ENCODE measurements at places on chromosomes 12 and 14. TPM values are rescaled to one million over a fixed set of nuclear protein-coding genes. Genes with fewer than 3 reads are reported as not detected.

DNA sequence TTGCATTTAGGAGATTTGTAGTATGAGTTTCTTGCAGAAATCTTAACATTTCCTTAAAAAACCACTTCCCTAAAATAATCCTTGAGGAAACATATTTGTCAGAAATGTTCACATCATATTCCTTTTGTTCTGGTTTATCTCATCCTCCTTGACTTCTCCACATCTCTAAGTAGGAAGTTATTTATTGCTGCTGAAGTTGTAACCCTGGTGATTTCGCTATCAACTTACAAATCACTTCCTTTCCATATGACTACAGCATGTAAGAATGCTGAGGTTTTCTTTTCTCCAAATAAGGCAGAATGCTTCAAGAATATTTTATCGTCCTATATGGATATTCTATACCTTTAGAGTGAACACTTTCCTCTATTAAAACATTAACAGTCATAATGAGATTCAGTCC is 751.7 kb downstream of the NRXN3 start:
- no peak overlapping the region for H3K27ac ChIP-seq
- H3K27me3 ChIP-seq: no peaks in the 10 kb centered on the region

DNA sequence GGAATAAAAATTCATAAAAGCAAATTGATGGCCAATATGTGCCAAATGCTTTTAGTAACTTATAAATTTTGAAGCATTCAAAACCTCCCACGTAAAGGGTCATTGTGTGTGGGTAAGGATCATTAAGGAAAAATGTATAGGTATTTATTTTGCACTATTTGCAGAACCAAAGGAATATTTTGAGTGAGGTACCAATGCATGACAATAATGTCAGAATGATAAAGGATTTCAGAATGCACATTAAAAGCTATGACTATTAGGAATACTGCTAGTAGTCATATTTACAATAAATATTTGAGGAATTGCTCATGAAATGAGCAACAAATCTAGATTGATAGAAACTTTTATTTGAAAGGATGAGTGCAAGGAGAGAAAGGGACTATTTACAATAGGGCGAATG is 932.8 kb downstream of the SLC6A15 start:
- H3K27ac ChIP-seq: no peak overlapping the region
- no peaks in the 10 kb centered on the region for H3K36me3 ChIP-seq
- H3K4me1 ChIP-seq: no peaks in the 10 kb centered on the region
- H3K27me3 ChIP-seq: no peaks in the 10 kb centered on the region
- no peak overlapping the region for H3K4me3 ChIP-seq

DNA sequence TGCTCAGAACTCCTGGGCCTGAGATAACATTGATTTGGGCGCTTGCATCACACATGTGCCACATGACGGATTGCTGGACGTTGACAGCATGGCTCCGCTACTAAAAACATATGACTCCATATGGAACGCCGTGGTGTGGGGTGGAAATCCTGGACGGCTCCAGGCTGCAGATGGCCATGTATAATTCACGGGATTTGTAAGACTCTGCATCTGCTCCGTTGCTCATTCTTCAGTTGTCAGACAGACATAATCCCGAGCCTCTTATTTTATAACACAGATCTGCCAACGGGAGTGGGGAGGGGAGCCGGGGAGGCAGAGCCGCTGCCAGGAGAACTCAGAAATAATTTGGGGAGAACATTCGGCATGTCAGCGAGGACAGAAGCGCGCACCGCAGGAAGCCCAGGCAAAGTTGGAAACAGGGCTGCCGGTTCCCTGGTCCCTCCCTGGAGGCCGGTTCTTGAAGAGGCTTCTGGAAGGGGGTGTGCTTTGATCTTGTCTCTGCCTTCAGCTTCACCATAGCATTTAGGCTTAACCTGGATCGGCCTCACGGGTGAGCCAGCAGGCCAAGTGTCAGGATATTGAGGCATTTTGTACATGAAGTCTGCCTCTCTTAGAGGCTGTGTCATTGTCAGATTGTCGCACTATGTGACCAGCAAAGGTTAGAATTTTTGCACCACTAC is 45.8 kb upstream of the MYL2 start:
- H3K4me1 ChIP-seq: no peaks in the 10 kb centered on the region
- H3K4me3 ChIP-seq: no peak overlapping the region
- no peak for DNase-seq
- H3K27me3 ChIP-seq: peaks cover 5% of the 10 kb centered on the region
- H3K27ac ChIP-seq: no peak overlapping the region

- no peaks in the 10 kb centered on the region for H3K4me1 ChIP-seq
- H3K27ac ChIP-seq: no peak overlapping the region
- peaks cover 2% of the 10 kb centered on the region for H3K27me3 ChIP-seq
- no peaks in the 10 kb centered on the region for H3K36me3 ChIP-seq
- no peak for DNase-seq
Observed at GRCh38 chr12:15212930-15213329, 8.3 kb downstream of the RERG start.

DNA sequence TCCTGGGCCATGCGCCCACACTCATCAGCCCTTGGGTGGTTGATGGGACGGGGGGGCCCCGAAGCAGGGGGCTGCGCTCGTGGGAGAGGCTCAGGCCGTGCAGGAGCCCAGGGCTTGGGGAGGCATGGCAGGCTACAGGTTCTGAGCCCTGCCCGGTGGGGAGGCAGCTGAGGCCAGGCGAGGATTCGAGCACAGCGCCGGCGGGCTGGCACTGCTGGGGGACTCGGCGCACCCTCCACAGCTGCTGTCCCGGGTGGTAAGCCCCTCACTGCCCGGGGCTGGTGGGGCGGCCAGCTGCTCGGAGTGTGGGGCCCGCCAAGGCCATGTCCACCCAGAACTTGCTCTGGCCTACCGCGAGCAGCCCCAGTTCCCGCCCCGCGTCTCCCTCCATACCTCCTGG is 295.8 kb upstream of the SEL1L start:
- no peak overlapping the region for H3K27ac ChIP-seq
- H3K27me3 ChIP-seq: no peaks in the 10 kb centered on the region
- DNase-seq: no peak
- H3K4me3 ChIP-seq: no peak overlapping the region
- H3K36me3 ChIP-seq: no peaks in the 10 kb centered on the region

- no peak for DNase-seq
- no peak overlapping the region for H3K27ac ChIP-seq
- no peak overlapping the region for H3K4me3 ChIP-seq
- no peaks in the 10 kb centered on the region for H3K4me1 ChIP-seq
- no peaks in the 10 kb centered on the region for H3K27me3 ChIP-seq
Observed at GRCh38 chr12:123502163-123502704, 31.3 kb downstream of the RILPL1 start.

Gene IL22
- total RNA-seq: not detected

GRCh38 chr14:91252871-91253794 is 8.6 kb upstream of the GPR68 start:
- no peak overlapping the region for H3K27ac ChIP-seq
- H3K4me3 ChIP-seq: peak overlapping the region; percentile 41
- no peaks in the 10 kb centered on the region for H3K36me3 ChIP-seq
- peaks cover 21% of the 10 kb centered on the region for H3K27me3 ChIP-seq

Gene OR4E2
- total RNA-seq: not detected

DNA sequence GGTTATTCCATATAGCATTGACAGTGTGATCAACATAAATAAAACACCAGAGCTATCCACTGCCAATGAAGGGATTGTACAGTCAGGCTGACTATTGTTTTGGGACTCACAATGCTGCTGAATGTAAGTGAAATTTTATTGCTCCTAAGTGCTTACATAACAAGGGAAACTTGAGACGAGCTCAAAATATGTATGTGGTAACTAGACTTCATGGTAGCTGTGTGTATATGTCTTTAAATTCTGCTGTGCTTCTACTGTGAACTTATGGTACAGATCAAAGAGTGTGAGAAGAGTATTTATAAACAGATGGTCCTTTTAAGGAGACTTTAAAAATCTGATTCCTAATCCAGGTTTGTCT is 6.9 kb downstream of the FLRT2 start:
- no peaks in the 10 kb centered on the region for H3K4me1 ChIP-seq
- H3K27ac ChIP-seq: no peak overlapping the region
- DNase-seq: peak; percentile 53
- H3K27me3 ChIP-seq: no peaks in the 10 kb centered on the region
- H3K4me3 ChIP-seq: no peak overlapping the region
- peaks cover 4% of the 10 kb centered on the region for H3K36me3 ChIP-seq

GRCh38 chr14:28382444-28383190 is 384.0 kb upstream of the FOXG1 start:
- no peak overlapping the region for H3K4me3 ChIP-seq
- H3K27me3 ChIP-seq: no peaks in the 10 kb centered on the region
- no peak for DNase-seq

Gene PRICKLE1
- total RNA-seq: 21.3 TPM

Gene TDP1
- 39.2 TPM for total RNA-seq

GRCh38 chr14:102507081-102507856 is 2.3 kb downstream of the ANKRD9 start:
- peaks cover 12% of the 10 kb centered on the region for H3K36me3 ChIP-seq
- H3K4me3 ChIP-seq: no peak overlapping the region
- H3K27me3 ChIP-seq: no peaks in the 10 kb centered on the region
- no peak overlapping the region for H3K27ac ChIP-seq
- H3K4me1 ChIP-seq: peaks cover 8% of the 10 kb centered on the region
- DNase-seq: no peak
